ENCODE measurements at places on chromosomes 4 and X.
A peak's percentile ranks its signal among the peaks of the same experiment; 100 is the strongest.

- DNase-seq: no peak
Measured at GRCh38 chr4:163679189-163679588, 184.7 kb downstream of the TMA16 start.

GRCh38 chrX:108117988-108118387 is 26.4 kb downstream of the ATG4A start:
- no peak for DNase-seq

DNA sequence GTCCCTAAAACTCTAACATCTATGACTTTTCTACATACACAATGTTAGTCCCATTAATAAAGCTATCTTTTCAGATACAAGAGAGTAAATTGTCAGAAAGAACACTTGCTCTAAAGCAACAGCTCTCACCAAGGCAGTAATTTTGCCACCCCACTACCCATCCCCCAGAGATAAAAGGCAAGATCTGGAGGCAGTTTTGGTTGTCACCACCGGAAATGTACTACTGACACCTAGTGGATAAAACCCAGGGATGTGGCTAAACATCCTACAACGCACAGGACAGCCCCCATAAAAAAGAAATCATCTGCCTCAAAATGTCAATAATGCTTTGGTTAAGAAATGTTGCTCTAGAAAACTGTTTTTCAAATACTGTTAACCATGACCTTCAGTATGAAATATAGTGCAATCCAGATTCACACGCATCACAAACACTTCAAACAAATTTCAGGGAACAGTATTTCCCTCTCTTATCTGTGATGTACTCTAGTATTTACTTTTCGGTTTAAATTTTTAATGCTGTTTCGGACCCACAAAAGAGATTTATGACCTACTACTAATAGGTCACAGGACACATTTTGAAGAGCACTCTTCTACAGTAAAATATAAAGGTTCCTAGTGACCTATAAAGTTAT is 5.1 kb downstream of the FBXL5 start:
- DNase-seq: peak; percentile 60

GRCh38 chr4:46392421-46392820 is 2.5 kb upstream of the GABRA2 start:
- DNase-seq: no peak

GRCh38 chr4:86730310-86730709 is 118.9 kb downstream of the SLC10A6 start:
- no peak for DNase-seq

DNA sequence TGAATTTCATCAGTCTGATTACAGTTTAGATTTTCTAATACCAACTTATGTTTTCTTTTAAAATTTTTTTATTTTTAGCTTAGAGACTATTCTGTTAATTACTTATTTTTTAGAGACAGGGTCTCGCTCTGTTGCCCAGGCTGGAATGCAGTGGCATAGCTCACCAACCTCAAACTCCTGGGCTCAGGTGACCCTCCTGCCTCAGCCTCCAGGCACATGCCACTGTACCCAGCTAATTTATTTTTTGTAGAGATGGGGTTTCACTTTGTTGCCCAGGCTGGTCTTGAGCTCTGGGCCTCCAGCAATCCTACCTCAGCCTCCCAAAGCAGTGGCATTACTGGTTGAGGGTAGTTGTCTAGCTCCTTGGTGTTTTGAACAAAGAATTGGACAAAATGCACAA is 102.0 kb downstream of the KLHL8 start:
- no peak for DNase-seq

All from activated CD4-positive, alpha-beta T cell treated with anti-CD3 and anti-CD28 coated beads for 48 hours (primary cell).